ENCODE measurements at places on chromosomes 3 and 15.

DNA sequence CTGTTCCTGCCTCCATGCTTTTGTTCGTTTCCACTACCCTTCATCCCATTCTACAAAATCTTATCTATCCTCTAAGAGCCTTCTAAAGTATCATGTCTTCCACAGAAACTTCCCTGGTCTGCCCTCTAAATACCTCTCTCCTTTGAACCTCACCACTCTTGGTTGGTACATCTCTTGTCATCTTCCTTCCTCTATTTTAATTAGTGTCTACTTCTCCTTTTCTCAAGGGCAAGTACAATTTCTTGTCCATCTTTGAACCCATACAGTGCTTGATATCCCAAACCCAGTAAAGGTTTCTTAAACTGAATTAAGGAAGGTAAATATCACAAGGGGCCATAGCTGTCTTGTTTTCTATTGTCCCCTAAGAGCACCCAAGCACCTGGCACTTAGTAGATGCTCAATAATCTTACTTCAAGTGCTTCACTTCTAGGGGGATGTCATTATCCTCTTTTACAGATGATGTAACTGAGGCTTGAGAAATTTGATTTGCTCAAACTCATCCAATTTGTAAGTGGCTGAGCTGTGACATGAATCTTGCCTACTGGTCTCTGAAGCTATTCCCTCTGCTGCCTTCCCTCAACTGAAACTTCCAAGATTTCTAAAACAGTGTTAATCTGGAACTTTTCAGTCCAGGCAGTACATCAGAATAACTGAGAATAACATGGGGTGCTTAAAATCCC is 2.6 kb upstream of the DAPK2 start:
- no peak for DNase-seq

GRCh38 chr3:160103397-160103796 is 114.8 kb downstream of the IL12A start:
- DNase-seq = no peak

DNA sequence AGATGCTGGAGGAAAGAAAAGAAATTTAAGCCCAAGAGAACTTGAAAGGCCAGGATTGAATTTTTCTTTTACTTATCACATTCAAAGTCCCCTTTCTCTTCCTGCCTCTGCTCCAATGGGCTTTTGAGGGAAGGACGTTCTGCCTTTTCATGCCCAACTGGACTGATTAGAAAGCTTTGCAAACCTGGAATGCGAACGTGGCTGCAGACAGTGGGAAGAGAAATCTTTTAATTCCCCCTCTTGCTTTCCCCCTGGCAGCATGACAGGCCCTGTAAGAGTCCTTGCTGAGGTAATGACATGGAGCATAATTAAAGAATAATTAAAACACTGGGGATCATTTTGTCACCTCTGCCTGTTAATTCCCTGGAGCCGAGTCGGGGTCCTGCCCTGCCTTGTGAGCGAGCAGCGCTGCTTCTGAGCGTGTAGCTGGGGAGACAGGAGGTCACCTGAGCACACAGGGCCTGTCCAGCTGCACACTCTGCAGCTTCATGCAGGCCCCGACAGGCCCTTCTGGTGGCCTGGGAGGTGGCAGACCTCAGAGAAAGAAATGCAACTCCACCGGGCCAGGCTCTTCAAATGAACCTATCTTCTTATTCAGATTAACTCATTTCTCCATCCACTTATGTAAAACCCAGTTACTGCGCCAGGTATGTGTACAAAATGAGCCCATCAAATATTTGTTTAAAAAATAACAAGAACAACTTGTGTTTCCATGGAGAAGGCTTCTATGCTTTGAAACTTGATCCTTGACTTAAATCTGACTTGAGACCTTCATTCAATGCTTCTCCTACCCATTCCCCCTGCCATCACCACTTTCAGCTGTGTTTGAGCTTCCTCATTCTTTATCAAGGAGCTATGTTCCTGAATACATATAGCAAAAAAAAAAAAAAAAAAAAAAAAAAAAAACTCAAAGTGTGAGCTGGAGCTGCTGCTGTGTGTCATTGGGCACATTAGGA is 628.2 kb upstream of the CFAP20DC start:
- no peak for DNase-seq

DNA sequence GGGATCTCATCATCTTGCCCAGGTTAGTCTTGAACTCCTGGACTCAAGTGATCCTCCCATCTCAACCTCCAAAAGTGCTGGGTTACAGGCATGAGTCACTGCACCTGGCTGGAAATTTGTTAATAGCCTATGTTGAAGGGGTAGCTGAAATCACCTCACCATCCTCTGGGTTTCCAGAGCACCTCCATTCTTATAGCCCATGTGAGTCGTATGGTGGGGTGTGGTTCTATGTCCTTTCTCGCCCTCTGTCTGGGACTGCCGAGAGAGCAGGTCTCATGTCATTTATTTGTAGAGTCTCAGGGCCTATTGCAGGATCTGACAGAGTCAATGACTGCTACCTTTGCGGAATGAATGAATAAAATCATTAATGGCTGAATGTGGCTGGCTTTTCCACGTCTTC is 20.9 kb downstream of the CEMIP start:
- no peak for DNase-seq

DNA sequence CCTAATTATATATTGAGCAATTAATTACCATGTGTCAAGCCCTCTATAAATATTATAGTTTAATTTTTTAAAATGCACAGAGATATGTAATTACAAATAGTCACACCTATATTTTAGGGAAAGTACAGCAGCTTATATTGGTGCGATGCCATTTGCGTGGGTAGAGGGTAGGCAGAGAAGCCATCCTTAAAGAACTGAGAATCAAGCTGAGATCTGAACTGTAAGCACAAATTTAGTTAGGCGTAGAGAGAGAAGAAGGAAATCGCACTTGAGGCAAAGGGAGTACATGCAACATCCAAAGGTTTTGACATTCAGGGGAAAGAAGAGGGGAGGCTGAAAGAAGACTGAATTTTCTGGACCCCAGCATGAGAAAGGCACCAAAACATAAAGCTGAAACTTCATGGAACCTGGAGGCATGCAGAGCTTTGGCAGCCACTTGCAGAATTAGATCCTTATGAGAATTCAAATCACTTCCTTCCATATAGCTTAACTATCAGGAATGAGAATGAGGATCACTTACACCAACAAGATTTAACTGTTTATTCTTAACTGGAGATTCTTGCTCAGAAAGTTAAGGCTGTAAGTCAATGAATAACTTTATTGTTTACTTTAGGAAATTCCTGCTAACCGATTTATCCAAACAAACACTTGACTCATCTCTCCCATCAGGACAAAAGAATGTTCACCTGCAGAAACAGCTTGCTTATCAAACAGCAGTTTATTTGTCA is 114.3 kb downstream of the TGFBR2 start:
- DNase-seq = no peak

DNA sequence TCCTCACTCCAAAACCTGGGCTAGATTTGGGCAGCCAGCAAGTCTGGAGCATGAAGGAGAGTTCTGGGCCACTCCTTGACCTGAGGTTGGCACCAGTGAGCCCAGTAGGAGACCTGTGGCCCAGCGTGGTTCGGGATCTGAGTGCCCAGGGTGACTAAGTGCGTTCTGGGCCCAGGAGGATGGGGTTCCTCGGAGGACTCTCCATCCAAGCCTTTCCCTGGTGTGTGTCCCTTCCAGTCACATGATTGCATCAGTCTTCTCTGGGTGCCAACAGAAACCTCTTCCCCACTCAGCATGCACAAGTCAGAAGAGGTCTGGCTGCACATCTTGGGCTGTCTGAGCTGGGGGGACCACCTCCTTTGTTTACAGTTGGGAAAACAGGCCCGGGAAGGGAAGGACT is 14.9 kb downstream of the TMEM43 start:
- no peak for DNase-seq

DNA sequence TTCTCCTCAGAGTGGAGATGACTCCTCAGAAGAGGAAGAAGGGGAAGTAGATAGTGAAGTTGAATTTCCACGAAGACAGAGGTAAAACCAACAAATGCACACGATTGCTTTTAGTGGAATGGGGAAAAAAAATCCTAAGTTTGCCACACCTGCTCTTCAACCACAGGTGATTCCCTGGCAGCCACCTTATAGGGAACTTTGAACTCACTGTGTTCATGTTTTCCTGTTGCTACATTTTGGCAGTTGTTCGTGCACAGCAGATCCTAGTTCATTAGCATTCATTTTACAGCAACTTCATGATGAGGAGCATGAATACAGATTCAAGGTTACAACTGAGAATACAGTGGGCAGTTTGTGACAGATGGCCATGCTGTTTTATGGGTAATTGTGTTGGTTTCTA is 21.5 kb downstream of the TMEM41A start:
- no peak for DNase-seq

DNA sequence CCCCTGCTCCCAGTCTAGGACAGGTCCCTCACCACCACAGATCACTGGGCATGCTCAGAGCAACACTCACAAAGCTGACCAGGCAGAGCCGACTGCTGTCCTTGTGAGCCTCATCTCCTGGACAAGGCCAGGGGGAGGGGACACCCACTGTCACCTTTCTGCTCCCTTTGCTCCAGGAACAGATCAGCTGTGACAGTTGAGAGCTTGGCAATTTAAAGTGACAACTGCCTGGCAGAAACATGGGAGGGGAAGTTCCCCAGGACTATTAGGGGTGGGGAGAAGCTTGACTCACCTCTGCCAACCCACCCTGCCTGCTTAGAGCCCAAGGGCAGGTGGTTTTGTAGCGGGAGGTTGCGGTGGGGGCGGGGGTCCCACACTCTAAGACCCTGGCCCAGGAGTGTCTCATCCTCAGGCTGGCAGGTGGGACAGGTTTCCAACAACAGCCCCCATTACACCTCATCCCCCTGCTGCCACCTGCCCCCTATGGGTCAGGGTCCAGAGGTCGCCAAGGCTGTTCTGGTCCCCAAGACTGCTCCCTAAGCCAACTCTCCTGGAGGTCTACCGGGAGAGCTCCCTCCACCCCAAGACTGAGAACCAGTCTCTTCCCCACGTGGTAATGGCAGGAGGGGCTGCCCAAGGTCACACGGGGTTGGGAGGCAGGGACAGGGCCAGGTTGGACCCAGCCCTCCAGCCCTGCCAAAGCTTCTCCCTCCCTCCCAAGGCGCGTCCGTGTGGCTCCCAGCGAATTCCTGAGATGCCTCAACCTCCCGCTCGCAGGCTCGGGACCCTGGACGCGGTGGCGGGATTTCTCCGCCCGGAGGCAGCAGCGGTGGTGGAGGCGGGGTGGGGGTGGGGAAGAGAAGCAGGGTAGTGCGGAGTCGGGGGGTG is 80.4 kb downstream of the IQSEC1 start:
- peak; percentile 56 for DNase-seq

GRCh38 chr3:52534281-52535183 is 875 bp upstream of the NT5DC2 start:
- DNase-seq = no peak

DNA sequence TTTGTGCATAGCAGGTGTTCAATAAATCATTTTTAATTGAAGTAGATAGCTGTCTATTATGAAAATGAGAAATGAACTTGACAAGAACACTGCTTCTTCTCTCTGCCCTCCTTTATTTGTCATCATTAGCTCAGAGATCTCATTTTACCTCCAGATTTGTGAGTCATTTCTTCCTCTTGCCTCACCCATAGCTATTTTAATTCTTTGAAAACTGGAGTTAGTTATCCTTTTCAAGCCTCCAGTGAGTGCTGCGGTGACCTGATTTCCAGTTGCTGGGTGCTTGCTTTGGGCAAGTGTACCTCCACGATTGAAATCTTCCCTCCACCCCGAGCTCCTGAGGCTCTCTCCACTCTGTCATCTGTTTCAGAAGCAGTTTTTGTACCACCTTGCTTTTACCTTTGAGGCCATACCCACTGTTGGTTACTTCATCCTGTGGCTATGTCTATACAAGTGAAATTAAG is 114.6 kb downstream of the NFKBIZ start:
- peak; percentile 66 for DNase-seq

DNA sequence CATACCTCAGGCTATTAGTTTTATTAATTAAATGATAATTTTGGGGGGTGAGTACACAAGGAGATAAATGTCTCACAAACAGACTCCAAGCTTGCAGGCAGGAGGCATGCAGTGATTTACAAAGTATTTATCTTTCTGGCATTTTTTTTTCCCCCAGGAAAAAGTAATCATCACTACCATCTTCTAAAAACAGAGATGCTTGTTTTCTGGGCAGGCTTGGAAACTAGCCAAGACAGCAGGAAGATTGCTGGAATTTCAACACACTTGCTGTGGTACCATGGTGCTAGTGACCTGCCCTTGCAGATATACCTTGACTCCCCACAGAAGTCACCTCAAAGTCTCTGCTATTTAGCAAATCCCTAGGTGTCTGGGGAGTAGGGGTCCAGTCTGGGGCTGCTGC is 732.8 kb upstream of the CFAP20DC start:
- DNase-seq = no peak

DNA sequence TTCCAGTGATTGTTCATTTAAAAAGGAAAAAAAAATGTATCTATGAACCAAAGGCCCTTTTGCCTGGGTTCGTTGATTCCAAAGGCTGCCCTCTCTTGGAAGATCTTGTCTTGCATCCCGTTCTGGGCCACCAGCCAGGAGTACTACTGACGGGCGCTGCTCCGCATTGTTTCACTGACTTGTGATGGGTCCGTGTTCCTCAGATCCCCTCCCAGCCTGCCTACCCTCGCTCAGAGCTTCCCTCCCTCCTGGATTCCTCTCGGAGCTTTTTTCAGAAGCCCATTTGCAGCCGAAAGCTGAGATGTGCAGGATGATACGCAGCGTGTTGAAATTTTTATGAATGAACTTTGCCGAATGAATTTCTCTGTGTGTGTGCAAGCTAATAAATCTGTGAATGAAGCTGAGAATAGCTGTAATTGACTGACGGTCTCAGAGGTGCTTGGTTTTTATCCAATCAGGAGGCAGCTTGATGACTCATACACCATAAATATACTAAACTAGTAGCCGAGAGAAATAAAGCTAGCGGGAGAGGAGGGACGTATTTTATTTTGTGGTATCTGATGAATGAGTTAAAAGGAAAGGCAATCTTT is at the start of gene SHC4:
Gene SHC4 (minus strand): TSS at position 396 of the 590 bp plus-strand sequence. CDS start 904 bp downstream, outside the sequence.
- peak; percentile 68 for DNase-seq

GRCh38 chr3:101212730-101213129 is 107.6 kb downstream of the IMPG2 start:
- DNase-seq = no peak

DNA sequence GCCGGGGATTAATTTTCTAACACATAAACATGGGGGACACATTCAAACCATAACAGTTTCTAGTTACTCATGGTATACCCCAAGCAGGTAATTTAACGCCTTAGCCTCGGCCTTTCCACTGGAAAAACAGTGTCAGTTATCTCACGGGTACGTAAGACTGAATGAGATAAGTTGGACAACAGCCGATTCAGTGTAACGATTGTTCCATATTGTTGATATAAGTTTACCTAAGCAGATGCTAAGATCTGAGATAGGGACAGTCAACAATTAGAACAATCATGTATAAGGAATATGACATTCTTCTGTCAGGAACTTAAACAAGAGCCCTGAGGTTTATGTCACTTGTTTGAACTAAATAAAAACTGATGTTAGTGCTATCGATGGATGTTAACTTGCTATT is 130.8 kb downstream of the GHSR start:
- DNase-seq = no peak

DNA sequence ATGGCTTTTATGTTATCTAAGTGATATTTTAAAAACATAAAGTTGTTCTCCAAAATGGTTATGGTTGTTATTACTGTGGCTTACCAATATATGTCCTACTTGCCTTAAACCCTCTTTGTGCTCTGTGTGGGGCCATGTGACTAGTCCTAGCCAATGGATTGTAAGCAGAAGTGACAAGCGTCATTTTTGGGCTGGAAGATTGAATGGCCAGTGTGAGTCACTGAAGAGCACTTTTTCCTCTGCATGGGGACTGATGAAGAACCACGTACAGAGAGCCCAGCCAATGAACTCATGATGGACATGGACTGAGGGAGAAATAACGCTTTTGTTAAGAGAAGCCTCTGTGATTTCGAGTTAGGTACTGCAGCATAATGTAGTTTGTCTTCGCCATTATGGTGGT is 332.7 kb downstream of the EDEM1 start:
- DNase-seq = no peak

Measured in activated CD8-positive, alpha-beta memory T cell treated with anti-CD3 and anti-CD28 coated beads for 24 hours (primary cell).